Breast epithelium (tissue), 4 donors: ENCODE measurements at places on chromosomes 5 and 9. TPM values are rescaled to one million over a fixed set of nuclear protein-coding genes. Genes with fewer than 3 reads are reported as not detected.

The SKP2 gene
- 9.2 TPM for total RNA-seq

The CEL gene
- 0.29 TPM for total RNA-seq

The KCNV2 gene
- total RNA-seq: not detected

The FLT4 gene
- 4.3 TPM for total RNA-seq

The QRFP gene
- not detected for total RNA-seq

The IRX4 gene
- 0.64 TPM for total RNA-seq
